Activated CD8-positive, alpha-beta T cell treated with anti-CD3 and anti-CD28 coated beads for 36 hours (primary cell): ENCODE measurements at places on chromosomes 12 and 14.

- DNase-seq = no peak
Observed at GRCh38 chr14:74645244-74645643, 33.2 kb upstream of the LTBP2 start.

GRCh38 chr14:27223906-27224305, 626.1 kb upstream of the NOVA1 start:
- DNase-seq = no peak

- DNase-seq = peak; percentile 37
Observed at GRCh38 chr14:91324606-91325575, 80.4 kb upstream of the GPR68 start.

DNA sequence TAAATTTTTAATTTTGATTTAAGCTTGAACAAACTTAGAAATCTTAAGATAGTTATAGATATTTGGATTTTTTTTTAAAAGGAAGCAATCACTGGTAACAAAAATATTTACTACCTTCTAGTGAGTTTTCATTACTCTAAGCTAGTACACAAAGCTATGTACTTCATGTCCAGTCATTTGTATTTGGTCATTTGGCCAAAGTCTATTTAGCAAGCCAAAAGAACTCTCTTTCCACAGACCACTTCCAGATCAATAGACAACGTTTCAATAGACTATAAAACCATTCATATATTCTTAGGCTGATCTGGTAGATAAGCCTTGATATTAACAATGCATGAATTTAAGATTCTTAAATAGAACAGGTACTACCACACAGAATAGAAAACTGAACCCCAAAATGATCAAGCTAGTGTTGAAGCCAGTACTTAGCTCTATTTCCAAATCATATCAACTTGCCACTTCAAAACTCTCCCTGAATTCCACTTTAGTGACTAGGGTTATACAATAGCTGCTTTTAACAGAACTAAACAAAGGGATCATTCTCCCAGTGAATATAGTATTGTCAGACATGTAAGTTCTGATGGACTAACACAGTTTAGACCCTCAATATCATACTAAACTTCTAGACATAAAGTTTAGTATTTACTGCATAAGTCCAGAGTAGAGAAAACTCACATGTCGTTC, 21.7 kb downstream of the CAPRIN2 start:
- no peak for DNase-seq

GRCh38 chr12:113186033-113186365, 478 bp downstream of the RITA1 start:
- DNase-seq = no peak

DNA sequence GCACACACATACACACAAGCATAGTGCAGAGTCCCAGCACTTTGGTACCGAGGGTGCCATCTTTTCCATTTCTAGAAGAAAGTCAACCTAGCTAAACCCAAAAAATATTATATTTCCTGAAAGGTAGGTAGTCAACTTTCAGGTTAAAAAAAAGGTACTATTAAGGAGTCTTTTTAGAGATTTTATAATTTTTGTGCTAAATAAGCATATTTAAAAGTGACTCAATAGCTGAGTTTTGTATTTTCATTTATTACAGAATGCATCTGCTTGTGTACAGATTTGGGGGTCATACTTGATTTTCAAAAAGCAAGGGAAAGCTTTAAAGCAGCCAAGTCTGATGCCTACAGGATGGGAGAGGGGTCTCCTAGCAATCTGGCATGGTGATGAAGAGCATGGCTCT, 34.6 kb downstream of the DCAF5 start:
- DNase-seq = no peak

DNA sequence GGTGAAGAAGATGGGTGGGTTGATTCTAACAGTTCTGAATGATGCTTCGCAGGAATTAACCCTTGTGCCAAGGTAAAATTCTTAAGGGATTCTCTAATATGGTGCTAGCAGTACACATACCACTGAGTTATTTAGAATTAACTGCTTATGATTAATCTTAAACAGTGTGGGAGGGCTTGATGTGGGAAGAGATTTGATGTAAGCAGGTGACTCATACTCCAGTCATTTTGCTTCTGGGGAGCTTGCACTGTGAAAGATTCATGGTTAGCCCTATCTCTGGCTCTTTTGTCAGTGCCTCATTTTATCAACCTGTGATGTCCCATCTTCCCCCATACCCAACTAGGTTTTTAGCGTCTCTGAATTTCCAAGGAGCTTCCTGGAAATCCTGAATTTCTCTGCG, 83.8 kb downstream of the NRXN3 start:
- DNase-seq = peak; percentile 14

DNA sequence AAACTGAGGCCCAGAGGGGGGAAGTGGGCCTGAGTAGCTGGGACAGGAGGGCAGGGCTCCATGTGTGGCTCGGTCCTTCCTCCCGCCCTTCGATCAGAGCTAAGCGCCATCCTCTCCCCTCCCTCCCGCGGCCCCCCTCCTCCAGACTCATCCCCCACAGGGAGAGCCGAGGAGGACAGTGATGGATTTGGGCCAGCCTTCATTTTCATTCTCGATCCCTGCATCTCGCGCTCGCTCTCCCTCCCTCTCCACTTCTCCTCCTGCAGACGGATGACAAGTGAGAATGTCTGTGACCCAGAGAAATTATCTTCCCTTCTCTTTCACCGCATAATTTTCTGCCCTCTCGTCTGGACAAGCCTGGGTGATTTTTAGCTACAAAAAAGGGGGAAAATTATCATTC, 183.3 kb downstream of the RBM19 start:
- no peak for DNase-seq

GRCh38 chr12:47024463-47024862, 55.0 kb upstream of the PCED1B start:
- DNase-seq = no peak

DNA sequence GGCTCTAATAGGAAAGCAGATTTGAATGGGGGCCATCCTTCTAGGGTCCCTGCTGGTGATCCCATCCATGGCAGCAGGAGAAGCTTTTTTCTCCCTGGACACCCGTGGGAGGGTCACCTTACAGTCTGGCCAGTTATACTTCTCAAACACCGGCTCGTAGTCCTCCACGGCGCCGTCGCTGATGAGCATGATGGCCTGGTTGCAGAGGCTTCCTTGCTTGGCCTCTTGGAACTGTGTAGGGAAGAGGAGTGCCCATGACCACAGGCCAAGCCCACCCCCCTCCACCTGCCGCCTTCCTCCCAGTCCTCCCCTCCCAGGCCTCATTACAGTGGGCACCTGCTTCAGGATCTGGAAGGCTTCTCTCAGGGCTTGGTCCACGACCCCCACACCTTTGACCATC, 33.8 kb downstream of the CACNA2D4 start:
- DNase-seq = no peak

DNA sequence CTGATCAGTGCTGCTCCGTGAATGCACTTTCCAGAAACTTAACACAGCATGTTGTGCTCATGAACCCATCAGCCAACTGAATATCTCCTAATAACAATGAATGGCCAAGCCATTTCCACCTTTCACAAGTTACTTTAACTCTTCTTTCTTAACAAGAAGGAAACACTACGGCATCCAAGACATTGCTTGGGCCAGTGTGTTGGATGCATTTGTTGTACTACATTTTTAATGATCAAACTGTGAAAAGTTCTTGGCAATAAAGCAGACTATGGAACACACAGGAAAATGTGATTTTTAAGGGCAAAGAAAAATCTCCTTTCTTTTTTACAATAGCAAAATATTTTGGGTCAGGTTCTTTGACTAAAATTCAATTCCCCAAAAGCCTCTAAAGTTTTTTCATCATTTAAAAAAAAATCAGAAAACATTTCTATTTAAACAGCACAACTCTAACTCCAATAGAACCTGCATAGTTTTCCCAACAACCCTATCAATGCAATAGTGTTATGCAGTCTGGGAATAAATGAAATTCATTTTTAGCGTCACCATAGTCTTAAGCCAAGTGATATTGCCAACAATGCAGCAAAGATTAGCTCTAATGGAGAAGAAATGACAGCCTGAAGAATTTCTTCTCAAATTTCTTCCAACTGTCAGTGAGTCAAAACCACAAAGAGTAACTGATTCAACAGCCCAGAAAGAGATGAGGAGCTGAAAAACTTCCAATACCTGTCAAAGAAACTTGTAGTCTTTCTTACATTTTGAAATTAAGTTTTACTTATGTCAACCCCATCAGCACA, 50.7 kb upstream of the PTPRR start:
- no peak for DNase-seq

GRCh38 chr12:93135286-93136239, 206.5 kb upstream of the EEA1 start:
- DNase-seq = no peak

DNA sequence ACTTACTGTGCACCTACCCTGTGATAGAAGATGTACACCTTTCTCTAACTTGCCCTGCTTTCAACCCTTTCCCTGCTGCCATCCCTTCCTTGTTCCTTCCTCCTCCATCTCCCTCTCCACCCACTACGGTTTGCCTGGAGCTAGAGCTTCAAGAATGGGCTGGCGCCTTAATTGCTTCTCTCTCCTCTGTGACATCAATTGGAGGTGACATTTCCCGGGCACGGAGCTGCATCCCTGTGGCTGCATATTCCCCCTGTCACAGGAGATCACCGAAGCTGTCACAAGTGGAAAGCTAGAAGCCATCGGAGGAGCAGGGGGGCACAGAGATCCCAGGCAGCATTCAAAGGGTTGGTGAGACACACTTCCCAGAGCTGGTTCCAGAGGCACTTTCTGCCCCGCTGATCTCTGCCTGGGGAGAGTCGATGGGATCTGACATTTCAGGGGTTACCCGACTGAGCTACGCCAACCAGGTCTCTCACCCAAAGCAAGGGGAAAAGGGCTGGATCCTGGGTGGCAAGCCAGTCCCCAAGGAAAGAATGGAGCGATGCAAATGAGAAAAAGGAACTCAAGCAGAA, 604.9 kb downstream of the MED13L start:
- no peak for DNase-seq
